ENCODE measurements at places on chromosomes 7 and 10. TPM values are rescaled to one million over a fixed set of nuclear protein-coding genes. Genes with fewer than 3 reads are reported as not detected.

IFIT2 gene
- polyA plus RNA-seq: 1.5 TPM

DOCK1 gene
- polyA plus RNA-seq: 14.0 TPM

EN2 gene
- polyA plus RNA-seq: not detected

AP3M1 gene
- polyA plus RNA-seq: 5.1 TPM

UNCX gene
- polyA plus RNA-seq: not detected

POLR2J2 gene
- 5.1 TPM for polyA plus RNA-seq

ADCY1 gene
- 4.3 TPM for polyA plus RNA-seq

MYH16 gene
- polyA plus RNA-seq: 0.02 TPM

CISD1 gene
- polyA plus RNA-seq: 18.1 TPM

CPA2 gene
- polyA plus RNA-seq: 4,591 TPM

FUOM gene
- polyA plus RNA-seq: 18.0 TPM

VENTX gene
- polyA plus RNA-seq: 0.66 TPM

NUDT5 gene
- 15.1 TPM for polyA plus RNA-seq

RAMP3 gene
- 41.1 TPM for polyA plus RNA-seq

ADRA2A gene
- 15.0 TPM for polyA plus RNA-seq

NKX2-3 gene
- polyA plus RNA-seq: 1.0 TPM

RNF148 gene
- polyA plus RNA-seq: 0.28 TPM

CYP3A4 gene
- 5.4 TPM for polyA plus RNA-seq

TRIM24 gene
- polyA plus RNA-seq: 4.4 TPM

RBP4 gene
- polyA plus RNA-seq: 186 TPM

CEP55 gene
- polyA plus RNA-seq: 0.07 TPM

ZRANB1 gene
- 4.3 TPM for polyA plus RNA-seq

MOGAT3 gene
- not detected for polyA plus RNA-seq
